ENCODE measurements at places on chromosomes 12 and 14. TPM values are rescaled to one million over a fixed set of nuclear protein-coding genes. Genes with fewer than 3 reads are reported as not detected.

GRCh38 chr12:120978296-120979219 lies at the start of gene HNF1A:
HNF1A (plus strand) TSS chr12:120978543; CDS start chr12:120978769, 226 bp downstream.
- no peak for DNase-seq

DNA sequence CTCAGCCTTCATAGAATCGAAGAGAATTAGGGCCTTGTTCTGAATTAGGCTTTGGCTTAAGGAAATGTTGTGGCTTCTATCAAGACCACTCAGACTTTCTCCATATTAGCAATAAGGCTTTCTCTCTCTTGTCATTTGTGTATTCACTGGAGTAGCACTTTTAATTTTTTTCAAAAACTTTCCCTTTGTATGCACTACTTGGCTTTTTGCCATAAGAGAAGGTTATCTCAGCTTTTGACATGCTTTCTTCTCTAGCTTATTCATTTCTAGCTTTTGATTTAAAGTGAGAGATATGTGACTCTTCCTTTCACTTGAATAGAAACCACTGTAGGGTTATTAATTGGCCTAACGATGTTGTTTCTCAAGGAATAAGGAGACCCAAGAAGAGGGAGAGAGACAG lies 244.2 kb downstream of the GPHN start:
- DNase-seq, result no peak

DNA sequence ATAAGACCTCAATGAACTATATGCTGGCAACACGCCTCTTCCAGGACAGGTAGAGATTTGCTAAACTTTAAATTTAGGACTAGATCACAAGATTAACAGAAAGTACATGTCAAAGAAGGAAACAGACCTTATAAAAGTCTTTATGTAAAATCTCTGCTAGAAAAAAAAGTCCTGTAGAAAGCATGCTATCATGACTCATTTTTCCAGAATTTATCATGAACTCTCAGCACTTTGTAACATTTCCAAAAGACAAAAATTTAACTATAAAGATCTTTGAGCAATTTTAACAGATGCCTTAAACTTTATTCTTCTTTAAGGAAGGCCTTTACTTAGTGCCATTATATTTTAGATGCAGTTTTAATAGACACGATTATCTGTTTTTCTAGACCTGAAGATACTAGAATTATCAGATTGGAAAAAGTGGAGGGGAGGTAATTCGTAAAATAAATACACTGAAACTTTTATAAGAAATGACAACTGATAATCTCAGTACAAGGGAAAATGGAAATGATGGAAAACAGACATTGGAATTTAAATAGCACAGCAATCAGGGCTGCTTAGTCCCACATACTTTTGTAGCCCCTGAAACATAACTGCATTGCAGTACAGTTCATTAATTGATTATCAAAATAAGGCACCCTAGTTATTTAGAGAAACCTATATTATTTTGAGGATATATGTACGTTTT lies 92.0 kb downstream of the TTLL5 start:
- no peak for DNase-seq

TAS2R14 gene
- total RNA-seq, result 1.0 TPM

DNA sequence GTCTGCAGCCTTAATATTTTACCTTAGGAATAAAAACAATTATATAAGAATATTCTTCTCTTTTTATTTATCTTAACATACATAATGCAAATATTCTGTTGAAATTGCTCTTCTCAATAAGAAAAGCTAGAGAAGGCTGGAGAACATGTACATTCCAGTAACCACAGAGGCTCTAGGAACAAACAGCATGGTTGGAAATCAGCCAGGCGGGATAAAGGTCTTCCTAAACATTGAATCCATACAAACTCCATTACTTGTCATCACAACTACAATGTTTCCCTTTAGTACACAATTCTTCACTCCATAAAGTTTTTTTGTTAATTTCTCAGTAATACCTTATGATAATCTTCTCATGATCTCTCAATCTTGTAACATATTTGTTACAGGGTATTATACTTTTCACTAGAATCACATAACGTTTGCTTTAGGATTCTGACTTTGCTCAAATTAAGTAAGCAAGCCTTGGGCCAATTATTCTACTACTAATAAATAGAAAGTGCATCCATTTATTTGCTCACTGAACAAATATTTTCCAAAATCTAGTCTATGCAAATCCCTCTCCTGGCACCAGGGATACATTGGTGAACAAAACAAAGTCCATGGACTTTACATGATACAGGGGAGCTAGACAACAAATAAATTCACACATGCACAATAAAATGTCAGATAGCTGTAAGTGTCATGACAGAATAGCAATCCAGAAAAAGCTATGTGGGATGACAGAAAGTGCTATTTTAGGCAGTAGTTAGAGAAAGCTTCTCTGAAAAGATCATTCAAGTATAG lies 237.5 kb upstream of the TMTC1 start:
- DNase-seq, result no peak

GMFB gene
- 29.0 TPM for total RNA-seq

- DNase-seq, result no peak
Measured at GRCh38 chr14:53273671-53274072, 120.5 kb upstream of the DDHD1 start.

DNA sequence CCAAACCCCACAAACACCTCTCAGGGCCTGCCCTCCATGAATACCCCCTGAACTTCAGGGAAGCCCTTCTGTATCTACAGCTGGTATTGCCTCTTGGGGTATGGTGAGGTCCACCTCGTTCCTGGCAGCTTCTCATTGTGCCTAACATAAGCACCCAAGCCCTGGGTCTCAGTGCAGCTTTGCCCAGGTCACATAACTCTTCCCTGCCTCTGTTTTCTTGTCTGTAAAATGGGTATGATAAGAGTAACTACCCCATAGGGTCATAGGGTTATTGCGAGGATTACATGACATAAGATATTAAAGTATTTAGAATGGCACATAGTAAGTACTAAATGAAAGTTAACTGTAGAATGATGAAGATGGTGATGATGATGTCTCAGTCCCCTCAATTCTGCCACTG lies 190.0 kb upstream of the PWP1 start:
- DNase-seq, result no peak

- no peak for DNase-seq
Measured at GRCh38 chr12:77392467-77393088, 327.2 kb upstream of the E2F7 start.

GRCh38 chr12:67026487-67027246 lies 242.5 kb upstream of the CAND1 start:
- no peak for DNase-seq

DNA sequence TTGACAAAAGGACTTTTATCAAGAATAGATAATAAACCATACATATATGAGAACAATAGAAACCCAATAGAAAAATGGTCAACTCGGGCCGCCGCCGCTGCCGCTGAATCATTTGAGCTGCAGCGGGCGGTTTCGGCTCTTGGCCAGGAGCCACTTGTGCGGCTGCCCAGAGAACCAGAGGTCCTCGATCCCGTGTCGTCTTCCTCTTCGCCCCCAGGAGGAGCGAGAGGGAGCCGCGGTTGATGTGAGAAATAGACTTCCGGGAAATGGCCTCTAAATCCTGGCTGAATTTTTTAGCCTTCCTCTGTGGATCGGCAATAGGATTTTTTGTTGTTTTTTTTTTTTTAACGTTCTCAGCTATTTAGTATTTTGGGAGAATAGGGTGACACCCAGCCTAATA lies 44.8 kb downstream of the CPSF6 start:
- DNase-seq, result peak; percentile 10

ARG2 gene
- 41.5 TPM for total RNA-seq

GRCh38 chr12:111150360-111150759 lies 218.5 kb downstream of the PHETA1 start:
- DNase-seq, result no peak

GRCh38 chr12:61998791-61999190 lies 261.4 kb upstream of the USP15 start:
- no peak for DNase-seq

PTPRB gene
- not detected for total RNA-seq

- DNase-seq, result no peak
Measured at GRCh38 chr12:95709152-95709551, 81.4 kb downstream of the NTN4 start.

DNA sequence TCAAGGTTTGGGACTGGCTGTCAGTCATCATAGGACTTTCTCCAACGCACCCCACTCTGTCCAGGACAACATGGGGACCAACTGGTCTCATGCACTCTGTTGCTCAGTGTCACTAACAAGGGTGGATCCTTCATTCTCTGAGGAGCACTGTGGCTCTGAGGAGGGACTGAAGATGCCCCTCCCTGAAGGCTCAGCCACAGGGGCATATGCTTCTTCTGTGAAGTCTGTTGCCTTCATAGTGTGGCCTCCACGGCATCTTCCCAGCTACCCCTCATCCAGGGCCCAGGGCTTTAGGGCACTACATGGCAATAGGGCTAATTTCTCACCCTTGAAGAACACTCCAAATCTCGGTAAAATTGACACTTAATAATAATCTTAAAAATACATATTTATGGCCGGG lies 14.3 kb upstream of the IFI27L2 start:
- no peak for DNase-seq

- no peak for DNase-seq
Measured at GRCh38 chr12:57552835-57553313, 3.0 kb downstream of the KIF5A start.

- no peak for DNase-seq
Measured at GRCh38 chr14:55285048-55285652, 13.9 kb downstream of the FBXO34 start.

GRCh38 chr14:33812181-33812580 lies 138.7 kb downstream of the EGLN3 start:
- no peak for DNase-seq

BCL2L14 gene
- total RNA-seq, result 2.2 TPM

- DNase-seq, result no peak
Measured at GRCh38 chr14:32513571-32514009, 184.5 kb downstream of the AKAP6 start.

DNA sequence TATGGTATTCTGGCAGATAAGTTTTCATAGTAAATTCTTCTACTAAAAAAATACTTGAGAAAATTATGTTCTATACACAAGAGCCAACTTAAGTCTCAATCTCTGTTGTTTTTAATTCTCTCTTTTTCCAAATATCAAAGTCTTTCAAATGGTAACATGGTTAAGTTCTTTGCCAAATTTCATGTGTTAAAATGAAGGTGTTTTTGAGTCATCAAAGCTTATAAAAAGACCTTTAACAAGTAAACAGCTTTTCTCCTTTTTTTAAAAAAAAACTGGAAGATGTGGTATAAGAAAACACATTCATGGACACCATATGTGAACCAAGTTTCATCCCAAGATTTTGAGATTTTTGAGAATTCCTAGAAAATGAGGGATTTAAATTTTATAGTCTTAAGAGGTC lies 111.3 kb downstream of the FOXG1 start:
- DNase-seq, result no peak

KRT83 gene
- not detected for total RNA-seq

REC8 gene
- total RNA-seq, result 36.4 TPM

- no peak for DNase-seq
Measured at GRCh38 chr12:5178571-5178970, 134.9 kb downstream of the KCNA5 start.

DNA sequence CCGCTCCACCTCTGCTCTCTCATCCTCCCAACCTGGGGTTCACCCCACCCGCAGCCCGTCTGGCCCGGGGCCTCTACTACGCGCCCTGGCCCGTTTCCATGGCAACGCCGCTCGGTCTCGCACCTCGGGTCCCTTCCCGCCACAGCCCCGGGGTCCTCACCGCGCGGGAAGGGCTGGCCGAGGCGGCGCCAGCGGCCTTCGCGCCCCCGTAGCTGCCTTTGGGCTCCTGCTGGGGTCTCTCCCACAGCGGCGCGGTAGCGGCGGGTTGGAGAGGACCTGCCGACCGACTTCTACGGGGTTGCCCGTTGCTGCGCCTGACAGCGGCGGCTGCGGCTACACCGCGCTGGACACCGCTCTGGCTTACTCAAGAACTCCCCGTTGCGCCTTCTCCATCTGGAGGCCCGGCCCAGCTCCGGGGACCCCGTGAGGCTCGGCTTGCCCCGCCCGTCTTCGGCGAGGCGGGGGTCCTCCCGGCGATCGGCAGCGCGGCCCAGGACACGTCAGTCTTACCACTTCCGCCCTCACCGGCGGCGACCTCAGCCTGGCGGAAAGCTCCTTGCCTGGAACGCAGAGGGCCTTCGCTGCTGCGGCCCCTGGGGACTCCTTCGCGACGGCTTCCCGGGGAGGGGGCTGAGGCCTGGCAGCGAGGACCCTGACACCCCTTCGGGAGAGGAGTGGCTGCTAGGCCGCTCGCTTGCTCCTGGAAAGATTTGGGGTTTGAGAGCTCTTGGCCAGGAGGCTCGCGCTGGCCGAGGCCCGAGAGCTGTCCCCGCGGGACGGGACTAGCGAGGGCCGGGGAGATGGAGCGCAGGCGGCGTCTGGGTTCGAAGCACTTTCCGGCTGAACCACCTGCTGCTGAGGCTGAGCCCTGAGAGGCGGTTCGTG lies at the start of gene TM9SF1:
TSS of gene TM9SF1 (minus strand) at position 256 of the 885 bp plus-strand sequence. CDS start 422 bp downstream, outside the sequence.
- peak; percentile 86 for DNase-seq

GRCh38 chr12:126936181-126936851 lies 1330.7 kb upstream of the TMEM132C start:
- DNase-seq, result no peak

- DNase-seq, result no peak
Measured at GRCh38 chr12:6292606-6293005, 17.9 kb upstream of the PLEKHG6 start.

GRCh38 chr12:63302941-63303536 lies 152.0 kb upstream of the AVPR1A start:
- DNase-seq, result no peak

DNA sequence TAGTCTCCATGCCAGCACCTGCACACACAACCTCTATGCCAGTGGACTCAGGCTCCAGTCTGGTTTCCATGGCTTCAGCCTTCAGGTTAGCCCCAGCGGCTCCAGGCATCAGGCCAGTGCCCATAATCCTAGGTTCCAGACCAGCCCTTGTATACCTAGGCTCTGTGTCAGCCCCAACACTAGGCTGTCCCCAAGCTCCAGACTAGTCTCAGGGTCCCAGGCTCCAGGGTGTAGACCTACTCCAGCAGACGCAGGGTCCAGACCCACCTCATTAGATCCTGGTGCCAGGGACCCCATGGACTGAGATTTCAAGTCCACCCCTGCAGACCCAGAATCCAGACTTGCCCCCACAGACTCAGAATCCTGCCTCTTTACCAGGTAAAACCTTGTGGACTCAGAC lies 275.9 kb downstream of the SLC16A7 start:
- no peak for DNase-seq

GRCh38 chr12:104177663-104178501 lies 37.7 kb upstream of the TXNRD1 start:
- DNase-seq, result no peak

DNA sequence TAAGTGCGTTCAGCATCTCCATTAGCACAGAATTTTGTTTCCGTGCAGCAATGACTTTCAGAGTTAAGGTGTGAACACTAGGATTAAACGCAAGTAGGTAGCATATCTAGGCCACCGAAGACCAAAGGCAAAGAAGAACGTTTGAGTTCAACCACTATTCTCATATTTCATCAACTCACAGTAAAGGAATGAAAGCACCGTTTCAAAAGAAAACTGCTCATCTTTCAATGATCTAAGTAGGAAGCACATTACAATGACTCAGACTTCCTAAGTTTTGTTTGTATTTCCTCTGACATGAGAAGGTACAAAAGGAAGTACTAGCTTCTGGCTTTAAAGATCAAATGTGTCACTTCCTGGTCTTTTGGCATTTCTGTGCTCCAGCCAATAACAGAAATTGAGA lies 57.6 kb downstream of the ACADS start:
- no peak for DNase-seq
